ENCODE measurements at places on chromosomes 2 and 18. TPM values are rescaled to one million over a fixed set of nuclear protein-coding genes. Genes with fewer than 3 reads are reported as not detected.

ACADL gene
- 32.9 TPM for total RNA-seq

COL6A3 gene
- total RNA-seq, result 598 TPM

GRCh38 chr2:76044701-76045100 is 334.0 kb upstream of the GCFC2 start:
- no peak overlapping the region for H3K4me3 ChIP-seq
- no peaks in the 10 kb centered on the region for H3K27me3 ChIP-seq
- no peak overlapping the region for H3K27ac ChIP-seq
- no peak for DNase-seq
- H3K4me1 ChIP-seq, result no peaks in the 10 kb centered on the region

DNA sequence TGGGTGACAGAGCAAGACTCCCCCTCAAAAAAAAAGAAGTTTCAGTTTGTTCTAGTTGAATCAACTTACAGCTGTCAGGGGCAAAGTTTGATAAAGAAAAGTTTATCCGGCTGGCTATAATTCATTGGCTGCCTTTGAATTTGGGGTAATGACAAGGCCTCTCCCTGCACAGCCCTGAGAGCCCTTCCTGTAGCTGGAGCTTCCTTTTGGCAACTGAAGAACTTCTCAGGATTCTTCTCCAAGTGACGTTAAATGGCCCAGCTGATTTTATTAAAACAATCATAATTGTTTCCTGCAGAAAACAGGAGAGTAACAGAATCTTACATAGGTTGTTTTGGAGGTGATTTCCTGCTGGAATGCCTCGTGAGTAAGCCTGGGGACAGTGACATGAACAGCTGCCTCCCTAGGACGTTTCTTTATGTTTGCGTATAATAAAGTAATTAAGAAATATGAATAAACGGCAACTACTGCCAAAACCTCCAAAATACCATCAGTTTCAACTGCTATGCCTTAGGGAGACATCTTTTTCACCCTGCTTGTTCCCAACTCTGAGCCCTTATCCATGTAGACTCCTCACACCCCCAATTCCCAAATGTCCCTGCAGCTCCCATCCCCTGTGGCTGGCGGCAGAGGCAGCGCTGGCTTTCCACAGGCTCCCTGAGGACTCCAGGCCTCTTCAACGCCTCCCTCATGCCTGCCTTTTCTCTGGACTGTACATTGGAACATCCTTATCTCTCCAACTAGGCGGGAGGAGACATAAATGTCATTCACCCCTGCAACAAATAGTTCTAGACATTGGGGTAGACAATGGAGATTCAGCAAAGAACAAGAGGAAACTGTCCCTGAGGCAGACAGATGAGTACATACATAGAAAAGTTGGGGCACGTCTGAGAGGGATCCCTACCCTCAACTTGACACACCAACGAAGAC is 59.2 kb upstream of the FZD7 start:
- no peaks in the 10 kb centered on the region for H3K4me1 ChIP-seq
- no peak overlapping the region for H3K4me3 ChIP-seq
- no peaks in the 10 kb centered on the region for H3K36me3 ChIP-seq
- no peak for DNase-seq
- H3K27me3 ChIP-seq, result no peaks in the 10 kb centered on the region

- no peak for DNase-seq
- no peaks in the 10 kb centered on the region for H3K36me3 ChIP-seq
- H3K4me1 ChIP-seq, result no peaks in the 10 kb centered on the region
- no peak overlapping the region for H3K27ac ChIP-seq
Measured at GRCh38 chr18:10783941-10784340, 258.1 kb downstream of the NAPG start.

DNA sequence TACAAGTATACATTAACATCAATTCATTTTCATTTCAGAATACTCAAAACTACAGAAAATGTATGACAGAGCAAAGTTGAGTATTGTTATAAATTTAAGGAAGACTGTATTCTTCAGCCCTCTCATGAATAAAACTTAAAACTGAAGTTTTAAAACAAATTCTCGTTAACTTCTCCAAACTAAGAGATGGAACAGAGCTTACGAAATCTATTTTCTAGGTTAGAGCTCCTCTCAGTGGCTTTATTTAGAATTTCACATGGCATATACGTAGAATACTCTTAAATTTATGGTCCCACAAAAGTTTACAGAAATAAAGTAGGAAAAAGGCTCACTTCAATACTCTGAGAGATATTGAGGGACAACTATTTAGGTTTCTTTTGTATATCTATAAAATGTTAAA is 612.1 kb downstream of the KCNJ3 start:
- H3K36me3 ChIP-seq, result no peaks in the 10 kb centered on the region
- DNase-seq, result no peak
- H3K4me3 ChIP-seq, result no peak overlapping the region
- no peak overlapping the region for H3K27ac ChIP-seq
- H3K4me1 ChIP-seq, result no peaks in the 10 kb centered on the region

- H3K4me1 ChIP-seq, result no peaks in the 10 kb centered on the region
- no peak overlapping the region for H3K27ac ChIP-seq
- H3K27me3 ChIP-seq, result no peaks in the 10 kb centered on the region
- no peaks in the 10 kb centered on the region for H3K36me3 ChIP-seq
Measured at GRCh38 chr2:108262036-108262435, 22.3 kb downstream of the SULT1C3 start.

DNA sequence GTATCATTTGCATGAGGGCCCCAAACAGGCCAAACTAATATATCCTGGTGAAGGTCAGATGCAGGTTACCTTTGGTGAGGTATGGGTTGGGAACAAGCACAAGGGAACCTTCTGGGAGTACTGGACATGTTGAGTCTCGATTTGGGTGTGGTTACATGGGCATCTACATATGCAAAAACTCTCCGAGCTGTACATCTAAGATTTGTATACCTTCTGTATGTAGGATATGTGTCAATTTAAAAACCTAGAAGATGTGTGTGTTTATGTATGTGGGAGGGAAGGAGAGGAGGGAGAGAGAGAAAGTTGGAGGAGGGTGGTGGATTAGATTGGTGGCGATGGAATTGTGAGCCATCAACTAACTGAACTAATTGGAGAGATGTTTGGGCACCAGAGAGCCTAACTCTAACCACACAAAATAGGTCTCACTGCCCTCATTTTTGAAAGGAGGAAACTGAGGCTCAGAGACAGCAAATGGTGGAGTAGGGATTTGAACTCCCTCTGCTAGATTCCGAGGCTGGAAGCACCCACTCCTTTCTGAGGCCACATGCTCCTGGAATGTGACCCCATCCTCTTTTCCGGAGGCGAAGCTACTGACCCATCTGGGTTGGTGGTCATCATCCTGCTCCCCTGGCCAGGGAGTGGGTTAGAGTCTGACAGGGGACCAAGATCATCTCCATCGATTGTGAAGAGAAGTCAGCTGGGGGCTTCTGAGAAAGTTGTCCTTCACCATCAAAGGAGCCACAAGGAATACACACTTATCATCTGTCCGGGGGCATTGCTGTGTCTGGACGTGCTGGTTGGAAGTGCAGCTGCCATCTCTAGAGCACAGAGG is 107.3 kb upstream of the MYCN start:
- H3K4me1 ChIP-seq, result no peaks in the 10 kb centered on the region
- no peak overlapping the region for H3K4me3 ChIP-seq
- DNase-seq, result no peak
- H3K27ac ChIP-seq, result no peak overlapping the region
- H3K36me3 ChIP-seq, result no peaks in the 10 kb centered on the region

Data from left lung (tissue), 14 donors.